ENCODE measurements at places on chromosomes 5 and 9.

DNA sequence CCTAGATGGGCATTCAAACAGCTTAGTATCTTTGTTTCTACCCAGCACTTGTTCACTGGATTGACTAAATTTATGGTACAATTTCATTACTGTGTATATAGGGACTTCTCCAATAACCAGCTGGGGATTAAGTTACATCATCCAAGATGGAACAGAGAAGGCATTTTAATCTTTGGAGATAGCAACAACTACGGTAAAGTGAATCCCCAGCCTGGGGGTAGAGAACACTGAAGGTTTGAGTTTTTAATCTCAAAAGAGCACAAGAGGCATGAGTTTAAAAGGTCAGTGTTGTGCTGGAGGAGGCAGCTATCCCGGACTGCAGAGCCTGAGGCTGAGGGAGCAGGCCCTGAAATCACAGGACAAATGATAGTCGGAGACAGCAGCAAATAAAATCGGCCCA, 28.6 kb downstream of the DDX31 start:
- DNase-seq, result no peak

- DNase-seq, result no peak
These were observed 106.8 kb downstream of the CCDC192 start for GRCh38 chr5:127810017-127810416.

DNA sequence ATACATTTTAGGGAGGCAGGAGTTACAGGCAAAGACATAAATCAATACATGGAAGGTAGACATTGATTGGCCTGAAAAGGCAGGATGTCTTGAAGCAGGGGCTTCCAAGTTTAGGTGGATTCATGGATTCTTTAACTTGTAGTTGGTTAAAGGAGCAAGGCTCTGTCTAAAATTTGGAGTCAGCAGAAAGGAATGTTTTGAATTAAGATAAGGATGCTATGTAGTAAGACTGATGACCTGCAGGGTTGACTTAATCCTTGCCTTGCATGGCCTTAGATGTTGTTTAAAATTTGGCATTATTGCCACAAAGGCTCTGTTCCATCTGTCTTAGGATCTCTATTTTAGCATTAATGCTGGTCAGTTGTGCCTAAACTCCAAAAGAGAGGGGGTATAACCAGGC, 171.3 kb downstream of the C5orf15 start:
- DNase-seq, result peak; percentile 15

DNA sequence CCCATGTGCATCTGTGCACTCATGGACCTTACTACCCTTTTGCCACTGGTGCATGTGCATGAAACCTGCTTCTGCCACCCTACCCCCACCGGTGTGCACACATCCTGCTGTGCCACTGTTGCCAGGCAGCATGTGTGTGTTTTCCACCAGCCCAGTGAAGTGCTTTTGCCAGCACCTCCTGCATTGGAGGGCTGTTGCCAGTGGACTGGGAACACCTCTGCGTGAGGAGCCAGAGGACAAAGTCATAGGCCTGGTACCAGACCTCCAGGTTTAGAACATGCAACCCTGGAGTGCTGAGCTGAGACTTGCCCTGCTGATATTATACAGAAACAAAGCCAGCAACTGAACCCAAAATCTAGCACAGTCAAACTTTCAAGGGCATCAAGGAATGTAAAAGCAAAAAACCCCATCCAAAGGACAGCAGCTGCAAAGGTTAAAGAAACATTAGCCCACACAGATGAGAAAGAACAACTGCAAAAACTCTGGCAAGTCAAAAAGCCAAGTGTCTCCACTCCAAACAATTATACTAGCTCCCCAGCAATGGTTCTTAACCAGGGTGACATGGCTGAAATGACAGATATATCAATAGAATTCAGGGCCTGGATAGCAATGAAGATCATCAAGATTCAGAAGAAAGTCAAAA, 70.6 kb upstream of the PTPN3 start:
- no peak for DNase-seq

GRCh38 chr5:30099634-30100033, 1093.9 kb upstream of the CDH6 start:
- DNase-seq, result peak; percentile 4

DNA sequence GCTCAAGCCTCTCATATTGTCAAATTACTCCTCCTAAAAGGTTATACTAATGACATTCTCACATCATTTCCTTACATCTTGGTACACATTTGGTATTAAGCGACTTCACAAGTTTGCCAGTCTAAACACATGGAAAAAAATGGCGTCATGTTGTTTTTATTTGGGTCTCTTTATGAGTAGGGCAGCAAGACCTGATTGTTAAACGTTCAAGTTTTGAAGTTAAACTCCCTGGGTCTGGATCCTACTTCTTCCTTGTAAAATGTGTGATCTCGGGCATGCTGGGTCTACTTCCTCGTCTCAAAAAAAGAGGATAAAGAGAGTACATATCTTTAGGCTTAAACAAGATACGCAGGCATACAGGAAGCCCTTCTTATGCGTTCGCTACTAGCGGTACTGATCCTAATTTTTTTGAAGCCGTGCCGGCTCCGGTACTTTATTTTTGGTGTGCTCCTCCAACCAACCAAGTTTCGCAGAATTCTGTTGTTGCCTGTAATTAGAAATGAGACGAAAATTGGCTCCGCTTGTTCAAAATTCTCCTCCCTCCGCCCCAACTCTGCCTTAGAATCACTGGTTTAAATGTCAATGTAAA, 596 bp upstream of the CDC37L1 start:
- peak; percentile 28 for DNase-seq

DNA sequence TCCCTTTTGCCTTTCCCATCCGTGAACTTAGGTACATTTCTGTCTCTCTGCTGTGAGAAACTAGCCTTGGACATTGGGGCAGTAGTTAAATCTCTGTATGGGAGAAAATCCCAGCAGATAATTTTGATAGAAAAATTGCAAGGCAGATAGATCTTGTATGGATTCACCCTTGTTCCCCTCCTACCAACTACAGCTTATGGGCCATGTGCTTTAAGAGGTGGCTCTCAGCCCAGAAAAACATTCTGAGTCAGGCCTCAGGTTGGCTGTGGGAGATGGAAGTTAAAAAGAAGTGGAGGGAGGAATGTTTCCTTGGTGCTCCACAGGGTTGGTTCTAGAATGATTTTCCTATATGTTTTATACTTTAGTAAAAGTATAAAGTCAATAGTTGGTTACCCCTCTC, 1.4 kb upstream of the KDM3B start:
- peak; percentile 68 for DNase-seq

- peak; percentile 44 for DNase-seq
These were observed 415.4 kb upstream of the GRAMD2B start for GRCh38 chr5:126007841-126008240.

DNA sequence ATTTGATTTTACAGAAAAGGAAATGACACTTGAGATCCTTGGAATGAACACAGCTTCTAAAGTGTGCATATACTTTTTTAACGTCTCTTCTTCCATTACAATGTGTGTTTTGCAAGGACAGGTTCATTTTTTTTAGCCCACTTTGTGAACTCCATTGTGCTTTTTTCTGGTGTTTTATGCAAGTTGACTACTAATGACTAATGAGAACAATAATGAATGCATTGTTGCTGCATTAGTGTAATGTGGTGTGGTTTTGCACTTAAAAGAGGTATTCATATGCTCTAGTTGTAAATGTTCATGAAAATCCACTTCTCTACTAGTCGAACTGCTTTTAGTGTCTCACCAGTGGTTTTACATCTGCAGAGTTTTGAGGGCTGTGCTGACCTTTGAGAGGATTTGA, 93.6 kb downstream of the UHRF2 start:
- DNase-seq, result peak; percentile 57

DNA sequence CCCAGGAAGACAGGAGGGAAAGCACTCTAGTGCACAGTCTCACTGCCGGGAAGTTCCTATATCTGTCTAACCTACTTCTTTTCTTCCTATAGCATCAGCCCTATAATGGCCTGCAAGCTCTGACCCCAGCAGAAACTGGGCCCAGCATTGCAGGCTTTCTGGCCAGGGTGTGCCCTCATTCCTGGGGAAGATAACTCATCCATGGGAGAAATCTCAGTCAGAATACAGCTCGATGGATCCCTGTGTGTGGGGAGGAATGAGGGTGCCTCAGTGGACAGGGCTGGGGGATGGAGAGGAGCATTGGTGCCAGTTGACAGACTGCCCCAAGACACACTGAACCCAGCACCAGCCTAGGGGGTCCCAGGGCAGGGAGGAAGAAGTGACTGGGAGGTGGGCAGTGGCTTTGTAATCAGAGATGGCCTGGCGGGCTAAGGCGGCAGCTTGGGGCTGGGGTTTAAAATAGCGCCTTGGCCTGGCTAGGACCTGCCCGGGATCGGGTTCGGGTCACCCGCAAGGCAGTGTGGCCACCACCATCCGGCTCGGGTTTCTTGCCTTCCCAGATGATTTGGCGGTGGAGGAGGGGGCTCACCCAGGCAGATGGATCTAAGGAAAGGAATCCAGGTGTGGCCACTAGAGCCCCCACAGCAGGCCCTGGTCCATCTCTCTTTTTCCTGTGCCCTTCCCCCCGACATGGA, 7.6 kb upstream of the CXXC5 start:
- no peak for DNase-seq

GRCh38 chr9:127149010-127149409, 26.6 kb upstream of the ANGPTL2 start:
- no peak for DNase-seq

Measured in fibroblast of skin of abdomen (primary cell).